ENCODE measurements at places on chromosomes 12 and 14.
A peak's percentile ranks its signal among the peaks of the same experiment; 100 is the strongest.

DNA sequence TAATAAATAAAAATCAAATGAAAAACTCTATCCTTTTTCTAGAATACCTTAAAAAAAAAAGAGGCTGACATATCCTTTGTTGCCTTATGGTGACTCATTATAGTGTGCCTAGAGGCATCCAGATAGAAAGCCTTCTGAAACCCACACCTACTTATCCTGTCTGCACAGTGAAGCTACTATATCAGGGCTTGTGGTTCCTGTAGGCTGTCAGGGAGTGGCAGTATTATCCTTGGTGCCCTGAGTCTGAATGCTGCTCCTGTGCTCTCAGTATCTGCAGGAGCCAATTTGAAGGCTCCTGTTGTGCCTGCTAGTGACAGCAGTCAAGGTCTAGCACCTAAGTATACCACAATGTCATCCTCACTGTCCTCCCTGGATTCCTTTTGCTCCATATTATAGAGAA lies 168.4 kb upstream of the AVPR1A start:
- no peak for DNase-seq

DNA sequence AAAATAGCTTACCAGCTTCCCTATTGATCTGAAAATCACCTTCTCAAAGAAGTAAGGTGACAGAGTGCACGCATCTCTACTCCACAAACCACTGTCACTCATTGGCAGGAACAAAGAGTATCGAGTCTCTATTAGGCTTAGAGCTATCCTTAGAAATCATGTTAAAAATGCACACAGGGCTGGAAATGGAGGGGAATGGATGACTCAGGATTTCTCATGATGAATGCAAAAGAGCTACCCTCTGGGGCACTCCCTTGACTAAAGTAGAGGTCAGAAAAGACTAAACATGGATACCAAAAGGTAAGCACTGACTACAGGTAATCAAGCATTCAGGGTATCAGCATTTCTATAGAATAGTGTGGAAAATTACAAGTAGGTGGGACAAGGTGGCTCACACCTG lies 96.1 kb upstream of the ANO4 start:
- no peak for DNase-seq

DNA sequence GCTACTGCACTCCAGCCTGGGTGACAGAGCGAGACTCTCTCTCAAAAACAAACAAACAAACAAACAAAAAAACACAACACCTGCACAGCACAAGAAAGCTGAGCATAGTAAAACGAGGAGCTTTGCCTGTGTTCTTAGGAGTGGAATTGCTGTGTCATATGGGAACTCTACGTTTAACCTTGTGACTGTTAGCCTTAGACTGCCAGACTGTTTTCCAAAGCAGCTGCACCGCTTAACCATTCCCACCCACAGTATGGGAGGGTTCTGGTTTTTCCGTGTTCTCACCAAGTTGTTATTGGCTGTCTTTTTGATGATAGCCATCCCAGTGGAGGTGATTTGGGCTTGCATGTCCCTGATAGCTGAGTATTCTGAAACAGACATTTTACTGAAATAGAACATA lies 9.2 kb downstream of the WNT5B start:
- DNase-seq: no peak

- no peak for DNase-seq
These were observed 61.4 kb downstream of the VWF start for GRCh38 chr12:6062757-6063735.

DNA sequence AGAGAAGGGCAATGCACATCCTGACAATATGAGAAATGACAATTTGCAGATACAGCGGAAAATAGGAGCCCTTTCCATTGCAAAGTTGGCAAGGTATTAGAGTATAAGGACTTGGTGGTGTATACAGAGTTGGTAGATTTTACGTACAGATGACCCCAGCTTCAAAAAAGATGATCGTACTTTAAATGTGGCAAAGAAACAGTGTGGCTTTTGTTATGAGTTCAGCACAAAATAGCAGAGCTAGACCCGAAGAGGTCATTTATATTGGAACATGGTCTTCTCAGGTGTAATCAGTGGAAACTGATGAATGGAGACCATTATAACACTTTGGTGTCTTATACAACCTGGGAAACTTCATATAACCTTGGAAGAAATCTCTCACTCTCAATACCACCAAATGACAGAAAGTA lies 2.3 kb downstream of the CLEC2B start:
- no peak for DNase-seq

DNA sequence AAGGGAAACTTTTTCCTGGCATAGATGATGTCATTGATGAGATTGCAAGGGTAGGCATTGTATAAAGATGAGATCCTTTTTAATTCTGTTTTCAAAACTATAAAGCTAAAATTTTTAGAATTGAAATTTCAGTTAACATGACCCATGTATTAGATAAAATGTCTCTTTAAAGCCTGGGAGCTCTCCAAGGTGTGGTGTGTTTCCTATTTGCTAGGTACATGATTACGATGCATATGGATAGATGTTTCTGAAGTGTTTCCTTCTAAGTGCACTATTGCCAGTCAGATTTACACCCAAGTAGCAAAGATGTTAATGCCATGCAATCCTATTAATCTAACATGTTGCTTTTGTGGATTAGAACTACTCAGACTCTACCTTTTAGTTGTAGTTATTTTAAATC lies 834.7 kb downstream of the DIO2 start:
- DNase-seq: no peak

DNA sequence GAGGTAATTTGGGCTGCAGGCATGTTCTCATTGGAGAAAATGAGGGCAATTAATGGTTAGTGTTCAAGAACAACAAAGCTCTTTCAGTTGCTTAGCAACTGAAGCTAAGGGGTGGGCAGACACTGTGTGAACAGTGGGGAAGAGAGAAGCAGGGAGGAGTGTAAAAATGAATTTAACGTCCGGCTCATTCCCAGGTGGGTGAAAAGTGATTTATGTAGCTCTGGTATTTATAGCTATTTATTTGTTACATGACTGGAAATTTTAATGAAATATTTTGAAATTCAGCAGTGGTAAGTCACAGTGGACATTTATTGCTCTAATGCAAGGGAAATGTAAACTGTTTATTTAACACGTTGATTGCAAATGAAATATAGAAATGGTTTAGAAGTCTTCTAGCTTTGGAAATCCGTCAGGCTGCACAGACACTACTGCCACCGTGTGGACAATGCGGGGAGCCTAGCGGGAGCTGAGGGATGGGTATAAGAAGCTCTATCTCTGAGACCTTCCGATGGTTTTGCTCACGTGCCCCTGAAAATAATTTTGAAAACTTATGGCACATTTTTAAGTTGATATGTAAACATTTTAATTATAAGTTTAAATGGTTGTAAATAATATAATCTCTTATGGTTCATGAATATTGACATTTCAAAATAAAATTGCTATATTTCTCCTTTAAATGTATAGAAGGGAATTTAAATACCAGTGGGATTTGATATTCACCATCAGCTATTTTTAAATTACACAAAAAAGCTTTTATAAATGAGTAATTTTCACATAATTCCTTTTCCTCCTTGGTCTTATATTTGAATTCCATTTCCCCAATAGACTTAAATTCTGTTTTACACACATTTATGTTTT lies 54.4 kb downstream of the E2F7 start:
- DNase-seq: peak; percentile 62

DNA sequence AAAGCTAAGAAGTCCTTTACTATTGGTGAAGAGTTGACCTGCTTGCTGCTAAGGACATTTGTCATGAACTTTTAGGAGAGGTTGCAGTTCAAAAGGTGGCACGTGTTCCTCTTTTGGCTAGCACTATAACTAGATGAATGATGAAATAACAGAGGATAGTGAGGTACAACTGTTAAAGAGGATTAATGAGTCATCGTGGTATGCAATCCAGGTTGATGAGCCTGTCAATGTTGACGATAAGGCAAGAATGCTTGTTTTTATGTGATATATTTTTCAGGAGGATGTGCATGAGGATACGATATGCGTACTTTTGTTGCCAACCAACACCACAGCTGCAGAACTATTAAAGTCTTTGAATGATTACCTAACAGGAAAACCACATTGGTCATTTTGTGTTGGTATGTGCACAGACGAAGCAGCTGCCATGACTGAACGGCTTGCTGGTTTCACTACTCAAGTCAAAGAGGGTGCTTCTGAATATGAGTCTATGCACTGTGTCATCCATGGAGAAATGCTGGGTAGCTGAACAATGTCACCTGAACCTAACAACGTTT lies 10.6 kb downstream of the CEP128 start:
- DNase-seq: no peak

DNA sequence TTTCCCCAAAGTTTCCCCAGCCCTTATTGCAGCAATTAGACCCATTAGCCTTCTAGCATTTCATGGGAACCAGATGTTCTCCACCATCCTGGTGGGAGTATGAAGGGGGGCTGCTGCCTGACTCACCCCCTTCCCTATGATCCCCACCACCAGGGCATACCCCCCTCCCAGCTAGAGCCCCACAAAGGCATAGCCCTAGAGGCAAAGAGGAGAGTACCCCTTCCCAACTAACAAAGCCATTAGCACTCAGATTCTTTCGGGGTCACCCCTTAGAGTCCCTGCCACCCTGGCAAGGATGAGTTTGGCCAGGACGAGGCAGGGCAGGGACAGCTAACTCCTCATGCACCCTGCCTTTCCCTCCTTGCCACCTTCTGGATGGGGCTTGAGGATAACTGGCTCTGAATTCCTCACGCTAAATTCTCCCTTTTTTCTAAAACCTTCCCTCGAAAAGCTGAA lies 9.2 kb downstream of the RARG start:
- DNase-seq: no peak

- no peak for DNase-seq
These were observed 313.5 kb downstream of the ITPR2 start for GRCh38 chr12:26519462-26519861.

GRCh38 chr12:63021116-63021515 lies 86.2 kb upstream of the PPM1H start:
- no peak for DNase-seq

GRCh38 chr12:52073531-52074381 lies 4.0 kb downstream of the ATG101 start:
- DNase-seq: no peak

DNA sequence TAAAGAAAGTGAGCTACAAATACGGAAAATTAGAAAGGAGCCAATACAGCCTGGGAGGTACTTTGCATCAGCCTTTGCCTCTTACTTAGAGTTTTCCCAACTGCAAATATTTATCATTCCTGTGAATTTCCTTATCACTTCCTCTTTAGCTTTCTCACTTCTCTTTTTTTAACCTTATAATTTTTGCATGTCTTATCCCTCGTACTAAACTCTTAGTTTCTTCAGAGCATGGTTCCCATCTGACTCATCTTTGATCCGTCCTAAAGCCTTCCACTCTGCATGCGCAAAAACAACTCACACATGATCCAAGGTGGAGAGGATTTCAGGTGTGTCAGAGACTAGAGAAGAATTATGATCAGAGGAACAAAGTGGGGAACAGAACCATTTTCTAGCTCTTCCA lies 9.6 kb upstream of the SNAPC1 start:
- no peak for DNase-seq

GRCh38 chr12:52525661-52526499 lies 5.7 kb upstream of the KRT5 start:
- peak; percentile 34 for DNase-seq

DNA sequence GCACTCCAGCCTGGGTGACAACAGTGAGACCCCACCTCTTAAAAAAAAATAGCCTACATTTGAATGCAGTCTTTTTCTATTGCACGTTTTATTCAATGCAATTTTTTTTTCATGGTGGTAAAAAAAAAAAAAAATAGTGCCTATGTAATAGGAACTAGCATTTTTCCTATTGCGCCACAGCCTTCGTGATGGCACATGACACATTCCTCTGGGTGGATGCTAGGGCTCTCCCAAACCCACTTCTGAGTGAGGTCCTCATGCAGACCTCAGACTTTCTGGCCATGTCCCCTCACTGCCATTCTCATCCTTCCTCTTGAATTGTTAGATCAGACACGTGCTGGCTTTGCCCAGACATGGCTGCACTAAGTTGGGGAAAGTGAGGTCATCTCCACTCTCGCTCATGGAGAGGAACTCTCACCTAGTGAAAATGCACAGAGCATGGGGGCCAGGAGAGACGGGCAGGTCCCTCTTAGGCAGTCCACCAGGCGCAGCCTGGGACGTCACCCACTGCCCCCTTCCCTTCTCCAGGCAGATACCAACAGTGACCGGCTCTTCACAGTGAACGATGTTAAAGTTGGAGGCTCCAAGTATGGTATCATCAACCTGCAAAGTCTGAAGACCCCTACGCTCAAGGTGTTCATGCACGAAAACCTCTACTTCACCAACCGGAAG lies 19.2 kb downstream of the DCAF4 start:
- no peak for DNase-seq

- no peak for DNase-seq
These were observed 204.3 kb downstream of the AEBP2 start for GRCh38 chr12:19643635-19644034.

- DNase-seq: no peak
These were observed 7.4 kb upstream of the GLRX5 start for GRCh38 chr14:95527387-95528002.

DNA sequence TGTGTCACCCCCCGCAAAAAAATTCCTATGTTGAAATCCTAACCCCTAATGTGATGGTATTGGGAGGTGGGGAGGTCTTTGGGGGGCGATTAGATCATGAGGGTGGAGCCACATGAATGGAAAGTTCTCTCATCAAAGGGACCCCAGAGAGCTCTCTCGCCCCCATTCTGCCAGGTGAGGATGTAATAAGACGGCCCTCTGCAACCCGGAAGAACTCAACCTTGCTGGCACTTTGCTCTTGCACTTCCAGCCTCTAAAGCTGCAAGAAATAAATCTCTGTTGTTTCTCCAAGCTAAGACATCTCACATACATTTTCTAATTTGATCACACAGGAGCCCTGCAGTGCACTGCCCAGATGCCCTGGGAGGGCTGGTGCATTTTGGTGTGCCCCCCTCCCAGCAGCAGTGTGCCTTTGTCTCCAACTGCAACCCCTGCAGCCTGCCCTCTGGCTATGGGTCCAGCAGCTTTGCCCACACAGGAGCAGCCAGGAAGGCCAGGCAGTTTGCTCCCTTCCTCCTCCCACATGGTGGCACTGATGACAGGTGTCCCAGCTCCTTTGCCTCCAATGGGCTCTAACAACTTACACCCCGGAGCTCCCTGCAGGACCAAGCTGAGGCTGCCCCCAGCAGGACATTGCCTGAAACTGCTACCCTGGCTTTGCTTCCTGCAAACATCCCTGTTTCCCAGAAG lies 59.3 kb downstream of the C14orf132 start:
- DNase-seq: no peak

DNA sequence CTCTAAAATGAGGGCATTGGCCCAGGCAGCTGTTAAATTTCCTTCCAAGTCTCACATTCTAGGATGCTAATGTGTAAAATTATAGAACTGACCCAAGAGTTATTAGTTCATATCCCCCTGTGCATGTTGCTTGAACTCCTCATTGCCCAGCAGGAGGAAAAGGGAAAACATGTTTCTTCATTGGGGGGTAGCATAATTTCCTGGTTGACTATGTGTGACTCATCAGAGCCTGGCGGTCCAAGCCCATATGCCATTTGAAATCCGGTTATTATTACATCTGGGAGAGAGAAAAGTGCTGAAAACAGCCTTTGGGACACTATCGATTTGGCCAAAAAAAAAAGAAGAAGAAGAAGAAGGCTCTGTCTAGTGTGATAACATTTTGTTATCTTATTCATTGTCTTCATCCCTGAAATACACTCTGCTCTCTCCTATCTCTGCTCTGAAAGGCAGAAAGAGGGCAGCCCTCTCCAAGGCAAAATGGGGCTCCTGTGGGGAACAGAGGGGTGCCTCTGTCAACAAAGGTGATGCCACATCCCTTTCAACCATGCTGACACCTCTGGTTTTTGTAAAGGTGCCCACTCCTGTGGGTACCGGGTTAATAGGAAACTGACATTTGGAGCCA lies 114.2 kb downstream of the DAD1 start:
- no peak for DNase-seq

All from mesothelial cell of epicardium (in vitro differentiated cells).